Type B pancreatic cell (in vitro differentiated cells): ENCODE measurements at places on chromosomes 5 and 9. TPM values are rescaled to one million over a fixed set of nuclear protein-coding genes. Genes with fewer than 3 reads are reported as not detected.

LEAP2 gene
- total RNA-seq, result 2.5 and 2.9 TPM in 2 replicates

NUTM2G gene
- 0.19 TPM in 1 of 2 replicates, not detected in the other for total RNA-seq

OCLN gene
- 57.5 and 135 TPM in 2 replicates for total RNA-seq

PCDHA8 gene
- total RNA-seq, result 2.9 TPM in 2 replicates

LPAR1 gene
- 15.3 and 32.8 TPM in 2 replicates for total RNA-seq

UNC13B gene
- 48.9 and 62.1 TPM in 2 replicates for total RNA-seq

ITGA2 gene
- 8.0 and 9.5 TPM in 2 replicates for total RNA-seq

GDA gene
- total RNA-seq, result 8.0 and 13.4 TPM in 2 replicates

ST6GALNAC6 gene
- 19.8 and 32.6 TPM in 2 replicates for total RNA-seq

GKAP1 gene
- 4.3 and 8.4 TPM in 2 replicates for total RNA-seq

PPP3R2 gene
- 0.07 and 0.22 TPM in 2 replicates for total RNA-seq

- no peak for DNase-seq
These were observed 2.9 kb upstream of the SEPTIN8 start for GRCh38 chr5:132779961-132780360.

DNA sequence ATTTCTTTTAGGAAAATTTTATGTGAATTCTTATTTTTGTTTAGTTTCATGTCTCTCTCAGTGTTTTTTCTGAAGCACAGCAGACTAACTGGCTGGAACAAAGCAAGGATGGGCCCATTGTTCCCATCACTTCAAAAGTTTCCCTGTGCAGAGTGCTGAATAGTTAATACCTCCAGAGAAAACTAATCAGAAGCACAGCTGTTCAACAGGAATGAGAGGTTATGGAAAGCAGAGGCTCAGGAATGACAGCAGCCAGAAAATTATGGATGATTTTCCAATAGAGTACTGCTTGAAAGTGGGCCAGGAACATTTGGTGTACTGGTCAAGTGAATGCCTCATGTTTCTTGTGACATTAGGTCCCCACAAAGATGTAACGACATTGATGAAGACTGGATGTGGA lies 173.0 kb upstream of the TARS1 start:
- DNase-seq, result no peak

DNA sequence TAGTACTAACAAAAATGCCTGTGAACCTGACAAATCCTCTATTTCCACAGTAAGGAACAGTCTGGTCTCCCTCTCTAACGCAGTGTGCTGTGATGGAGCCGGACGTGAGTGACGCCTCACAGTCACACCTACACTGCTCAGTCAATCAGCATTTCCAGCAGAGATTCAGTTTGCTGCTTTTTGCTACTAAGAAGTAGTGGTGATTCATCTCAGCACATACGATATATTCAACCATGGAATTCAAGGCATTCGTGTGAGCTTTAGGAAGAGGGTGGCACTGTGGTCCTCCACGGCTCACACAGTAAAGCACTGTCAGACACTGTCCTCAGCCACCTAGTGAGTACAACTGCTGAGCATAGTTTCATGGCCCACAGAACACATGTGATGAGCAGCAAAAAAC lies 70.9 kb downstream of the SETX start:
- DNase-seq, result no peak

GRCh38 chr9:69970001-69970533 lies 73.6 kb upstream of the MAMDC2 start:
- no peak for DNase-seq

DNA sequence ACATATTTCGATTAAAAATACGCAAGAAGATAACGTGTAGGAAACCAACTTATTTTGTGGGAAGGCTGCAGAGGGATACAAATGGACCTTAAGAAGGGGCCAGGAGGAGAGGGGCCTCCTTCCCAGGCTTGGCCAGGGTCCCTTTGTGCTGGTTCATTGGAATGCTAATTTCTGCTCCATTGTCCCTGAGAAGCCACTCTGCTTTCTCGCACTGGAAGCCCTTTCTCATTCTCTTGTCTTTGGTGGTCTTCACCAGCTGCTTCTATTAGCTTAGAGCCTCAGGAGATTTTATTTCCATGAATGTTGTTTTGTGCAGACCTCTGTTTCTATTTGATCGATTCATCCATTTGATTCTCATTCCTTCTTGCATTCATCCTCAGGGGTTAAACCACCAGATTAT lies 325.4 kb downstream of the TMEM38B start:
- DNase-seq, result no peak

- DNase-seq, result no peak
These were observed 1296.8 kb upstream of the CDH6 start for GRCh38 chr5:29896646-29897045.

- no peak for DNase-seq
These were observed 297.0 kb upstream of the HAPLN1 start for GRCh38 chr5:84017523-84018172.

- DNase-seq, result no peak
These were observed 89.5 kb downstream of the ICE1 start for GRCh38 chr5:5511904-5512416.

DNA sequence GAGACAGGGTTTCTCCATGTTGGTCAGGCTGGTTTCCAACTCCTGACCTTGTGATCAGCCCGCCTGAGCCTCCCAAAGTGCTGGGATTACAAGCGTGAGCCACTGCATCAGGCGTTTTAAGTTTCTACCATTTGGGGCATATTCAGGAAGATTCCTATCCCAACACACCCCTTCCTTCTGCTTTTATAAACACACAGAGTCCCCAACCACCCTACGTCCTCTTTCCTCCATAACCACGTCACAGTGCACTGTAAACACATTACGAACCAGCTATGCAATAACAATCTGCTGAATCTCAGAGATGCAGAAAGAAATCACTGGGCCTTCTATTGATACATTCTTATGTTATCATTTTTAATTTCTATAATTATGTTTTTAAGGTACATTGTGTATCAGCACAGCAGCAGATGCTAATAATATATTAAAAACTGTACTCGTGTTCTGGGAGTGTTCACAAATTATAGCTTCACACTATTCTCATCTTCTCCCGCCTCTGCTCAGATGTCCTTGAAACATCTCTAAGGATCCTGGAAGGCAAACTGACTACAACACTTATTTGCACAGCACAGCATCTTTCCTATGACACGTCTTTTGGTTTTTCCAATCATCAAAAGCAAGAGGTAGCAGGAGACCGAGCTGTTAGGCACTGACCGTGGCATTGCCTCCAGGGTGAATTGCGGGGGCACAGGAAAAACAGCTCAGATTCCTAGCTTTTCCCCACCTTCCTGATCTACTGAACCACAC lies 60.2 kb downstream of the KCNIP1 start:
- no peak for DNase-seq

DNA sequence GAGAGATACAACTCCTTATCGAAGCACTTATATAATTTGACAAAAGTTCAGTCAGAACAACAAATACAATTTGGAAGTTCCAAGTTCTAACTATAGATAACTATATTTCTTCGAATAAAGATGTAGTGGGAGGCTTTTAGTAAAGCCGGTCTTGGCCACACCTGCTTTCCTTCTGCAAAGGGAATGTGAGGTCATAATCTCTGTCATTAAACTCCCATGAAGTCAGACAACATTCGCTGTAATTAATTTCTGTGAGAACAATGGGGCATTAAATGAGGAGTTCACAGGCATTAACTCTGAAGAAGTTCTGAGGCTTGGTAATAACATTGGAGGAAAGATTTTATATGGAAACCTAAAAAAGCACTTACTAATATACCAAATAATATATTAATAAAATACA lies 67.5 kb downstream of the MCTP1 start:
- DNase-seq, result no peak

- no peak for DNase-seq
These were observed 77.1 kb downstream of the SUSD1 start for GRCh38 chr9:112097712-112098688.

- no peak for DNase-seq
These were observed 30.4 kb downstream of the C9orf50 start for GRCh38 chr9:129590466-129590865.

GRCh38 chr5:148259288-148259687 lies 9.3 kb upstream of the SPINK13 start:
- no peak for DNase-seq

DNA sequence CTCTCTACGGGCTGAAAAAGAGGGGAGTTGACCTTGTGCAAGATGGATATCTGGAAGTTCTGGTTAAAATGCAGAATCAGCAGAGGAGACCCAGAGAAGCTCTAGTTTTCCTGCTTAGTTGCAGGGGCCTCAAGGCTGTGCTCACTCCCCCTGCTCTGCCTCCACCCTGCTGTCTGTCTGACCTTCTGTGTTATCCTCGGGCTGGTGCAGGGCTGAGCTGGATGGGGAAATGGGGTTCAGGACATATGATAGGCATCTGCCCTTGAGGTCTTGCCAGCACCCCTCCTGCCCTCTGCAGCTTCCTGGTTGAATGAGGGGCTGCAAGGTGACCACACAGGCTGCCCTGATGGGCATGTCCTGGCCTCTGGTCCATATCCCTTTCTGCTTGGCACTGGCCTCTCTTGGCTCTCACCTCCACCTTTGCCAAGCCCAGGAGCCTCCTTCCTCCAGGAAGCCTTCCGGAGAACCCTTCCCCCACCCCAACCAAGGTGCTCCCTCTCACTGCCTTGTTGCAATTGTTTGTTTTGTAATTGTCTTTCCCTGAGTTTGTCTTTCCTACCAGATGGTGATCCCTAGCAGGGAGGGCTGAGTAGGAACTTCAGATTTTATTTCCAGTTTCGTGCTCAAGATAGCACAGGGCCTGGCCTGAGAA lies 1.3 kb downstream of the TMEM268 start:
- no peak for DNase-seq
